ENCODE measurements at places on chromosomes 2 and 18. TPM values are rescaled to one million over a fixed set of nuclear protein-coding genes. Genes with fewer than 3 reads are reported as not detected.

DNA sequence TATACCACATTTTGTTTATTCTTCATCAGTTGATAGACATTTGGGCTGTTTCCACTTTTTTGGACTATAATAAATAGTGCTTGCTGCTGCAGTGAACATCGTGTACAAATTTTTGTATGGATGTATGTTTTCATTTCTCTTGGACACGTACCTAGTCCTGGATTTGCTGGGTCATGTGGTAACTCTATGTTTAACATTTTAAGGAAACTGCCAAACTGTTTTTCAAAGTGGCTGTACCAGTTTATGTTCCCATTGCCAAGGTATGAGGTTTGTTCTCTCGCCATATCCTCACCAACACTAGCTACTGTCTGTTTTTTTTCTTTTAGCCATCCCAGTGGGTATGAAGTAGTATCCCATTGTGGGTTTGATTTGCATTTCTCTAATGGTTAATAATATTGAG lies 42.5 kb downstream of the GREB1L start:
- no peak for DNase-seq

GRCh38 chr2:36785179-36785795 lies 88.8 kb downstream of the VIT start:
- DNase-seq = peak; percentile 73

GRCh38 chr2:46885376-46885775 lies 30.2 kb downstream of the MCFD2 start:
- DNase-seq = peak; percentile 23

- peak; percentile 53 for DNase-seq
Observed at GRCh38 chr2:55165626-55166025, 66.5 kb downstream of the CLHC1 start.

DNA sequence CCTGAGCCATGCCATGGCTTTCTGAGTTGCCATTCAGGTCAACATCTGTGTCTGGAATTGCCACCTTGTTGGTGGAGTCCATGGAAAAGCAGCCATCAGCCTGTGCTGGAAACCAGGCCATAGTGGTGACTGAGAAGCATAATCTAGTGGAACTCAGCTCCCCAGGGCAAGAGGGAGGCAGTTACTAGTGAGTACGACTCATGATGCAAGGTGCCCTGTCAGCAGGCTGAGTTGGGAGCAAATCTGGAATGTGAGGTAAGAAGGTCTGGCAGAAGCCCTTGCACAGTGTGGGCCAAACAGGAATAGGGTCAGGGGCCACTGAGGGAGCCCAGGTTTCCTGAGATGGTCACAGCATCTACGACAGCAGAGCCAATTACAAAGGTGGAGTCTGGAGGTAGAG lies 37.1 kb downstream of the SULT1C2 start:
- no peak for DNase-seq

DNA sequence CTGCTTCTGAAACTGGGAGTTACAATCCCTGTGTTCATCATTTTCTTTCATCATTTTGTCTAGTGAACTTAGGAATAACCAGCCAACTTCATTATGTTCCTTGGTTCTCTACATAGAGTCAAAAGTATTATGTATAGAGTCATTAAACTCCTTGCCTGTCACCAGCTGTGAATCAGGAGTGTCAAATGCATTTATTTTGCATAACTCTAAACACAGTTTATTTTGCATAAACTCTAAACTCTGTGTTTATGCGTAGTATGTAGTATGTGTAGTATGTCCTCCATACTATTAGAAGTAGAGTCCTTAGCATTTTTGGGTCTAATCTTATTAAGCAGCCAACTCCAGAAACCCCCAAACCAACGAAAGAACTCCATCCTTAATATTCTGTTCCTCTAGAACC lies 164.4 kb downstream of the EVA1A start:
- no peak for DNase-seq

- no peak for DNase-seq
Observed at GRCh38 chr2:30336978-30337841, 105.9 kb downstream of the LBH start.

DNA sequence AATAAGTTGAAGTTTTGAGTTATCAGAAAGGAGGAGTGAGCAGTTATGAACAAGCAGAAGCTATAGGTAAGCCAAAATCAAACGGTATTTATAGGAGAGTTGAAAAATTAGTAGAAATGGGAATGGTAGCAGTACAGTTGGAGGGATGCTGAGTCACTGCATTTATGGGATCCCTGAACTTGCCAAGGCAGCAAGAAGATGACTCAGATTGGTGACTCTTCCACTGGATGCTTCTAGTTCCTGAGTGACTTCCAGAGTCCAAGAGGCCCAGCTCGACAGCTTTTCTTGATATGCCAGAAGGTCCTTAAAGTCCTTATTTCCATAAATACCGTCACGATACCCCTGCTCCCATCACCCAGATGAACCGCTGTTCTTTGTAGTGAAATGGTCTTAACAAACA lies 31.1 kb upstream of the ACTR3 start:
- DNase-seq = peak; percentile 91

- no peak for DNase-seq
Observed at GRCh38 chr18:36947820-36948348, 119.0 kb downstream of the KIAA1328 start.

DNA sequence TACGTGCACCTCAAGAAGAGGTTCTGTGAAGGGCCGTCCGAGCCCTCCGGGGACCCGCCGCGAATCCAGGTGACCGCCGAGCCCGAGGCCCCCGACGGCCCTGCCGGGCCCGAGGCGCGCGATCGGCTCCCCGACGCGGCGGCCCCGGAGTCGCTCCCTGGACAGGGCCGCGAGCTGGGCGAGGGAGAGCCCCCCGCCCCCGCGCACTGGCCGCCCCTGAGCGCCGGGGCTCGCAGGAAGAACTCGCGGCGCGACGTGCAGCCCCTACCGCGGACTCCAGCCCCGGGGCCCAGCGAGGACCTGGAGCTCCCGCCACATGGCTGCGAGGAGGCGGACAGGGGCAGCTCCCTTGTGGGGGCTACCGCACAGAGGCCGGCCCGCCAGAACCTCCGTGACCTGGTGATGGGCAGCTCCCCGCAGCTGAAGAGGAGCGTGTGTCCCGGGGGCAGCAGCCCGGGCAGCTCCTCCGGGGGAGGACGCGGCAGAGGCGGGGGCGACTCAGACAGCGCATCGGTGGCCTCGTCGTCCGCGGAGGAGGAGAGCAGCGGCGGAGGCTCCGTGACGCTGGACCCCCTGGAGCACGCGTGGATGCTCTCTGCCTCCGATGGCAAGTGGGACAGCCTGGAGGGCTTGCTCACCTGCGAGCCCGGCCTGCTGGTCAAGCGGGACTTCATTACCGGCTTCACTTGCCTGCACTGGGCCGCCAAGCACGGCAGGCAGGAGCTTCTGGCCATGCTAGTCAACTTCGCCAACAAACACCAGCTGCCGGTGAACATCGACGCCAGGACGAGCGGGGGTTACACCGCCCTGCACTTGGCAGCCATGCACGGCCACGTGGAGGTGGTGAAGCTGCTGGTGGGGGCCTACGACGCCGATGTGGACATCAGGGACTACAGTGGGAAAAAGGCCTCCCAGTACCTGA lies 812 bp downstream of the SOWAHC start:
- peak; percentile 12 for DNase-seq

- peak; percentile 11 for DNase-seq
Observed at GRCh38 chr18:51039138-51040112, 9.4 kb downstream of the SMAD4 start.

- peak; percentile 26 for DNase-seq
Observed at GRCh38 chr18:12408247-12408869, 629 bp downstream of the PRELID3A start.

DNA sequence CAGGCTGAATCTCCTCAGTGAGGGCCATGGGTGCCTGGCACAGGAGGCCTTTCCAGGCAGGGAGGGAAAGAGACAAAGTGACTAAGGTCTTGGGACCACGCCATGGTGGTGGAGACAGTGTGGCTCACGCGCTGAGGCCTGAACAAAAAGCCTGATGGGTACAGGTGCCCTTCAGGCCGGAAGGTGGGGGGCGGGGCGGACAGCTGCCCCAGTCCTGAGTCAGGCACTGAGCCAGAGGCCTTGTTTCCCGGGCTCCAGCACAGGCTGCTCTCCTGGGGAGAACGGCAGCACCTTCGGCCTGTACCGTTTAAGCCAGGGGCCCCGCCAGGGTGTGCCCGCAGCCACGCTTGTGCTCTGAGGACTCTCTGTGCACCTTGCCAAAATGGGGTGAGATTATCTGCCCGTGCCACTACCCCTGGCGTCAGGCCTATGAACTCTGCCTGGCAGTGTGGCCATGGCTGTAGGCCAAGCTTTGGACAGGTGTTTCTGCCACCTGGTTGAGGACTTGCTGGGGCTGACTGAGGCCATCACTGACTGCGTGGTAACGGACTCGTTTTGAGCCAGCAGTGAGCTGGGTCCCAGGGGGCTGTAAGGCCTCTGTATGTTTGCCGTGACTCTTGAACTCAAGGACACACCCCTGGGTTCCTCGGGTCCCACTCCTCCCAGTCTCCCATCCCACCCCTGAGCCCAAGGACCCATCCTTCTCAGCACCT lies 31.7 kb upstream of the DNMT3A start:
- DNase-seq = no peak

GRCh38 chr2:218005028-218005427 lies 2.2 kb upstream of the TNS1 start:
- no peak for DNase-seq

DNA sequence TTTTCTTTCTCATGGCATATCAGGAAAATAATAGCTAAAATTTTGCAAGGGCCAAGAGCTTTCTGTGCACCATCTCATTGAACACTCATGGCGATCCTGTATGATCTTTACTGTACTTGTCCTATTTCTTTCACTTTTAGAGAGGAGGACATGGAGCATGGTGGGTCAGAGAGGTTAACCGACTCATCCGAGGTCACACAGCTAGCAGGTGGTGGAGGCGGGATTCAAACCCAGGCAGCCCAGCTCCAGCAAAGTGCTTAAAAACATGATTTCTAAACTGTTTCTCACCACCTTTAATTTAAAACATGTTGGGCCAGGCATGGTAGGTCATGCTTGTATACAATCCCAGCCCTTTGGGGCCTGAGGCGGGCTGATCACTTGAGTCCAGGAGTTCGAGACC lies 6.4 kb downstream of the NGEF start:
- no peak for DNase-seq

DNA sequence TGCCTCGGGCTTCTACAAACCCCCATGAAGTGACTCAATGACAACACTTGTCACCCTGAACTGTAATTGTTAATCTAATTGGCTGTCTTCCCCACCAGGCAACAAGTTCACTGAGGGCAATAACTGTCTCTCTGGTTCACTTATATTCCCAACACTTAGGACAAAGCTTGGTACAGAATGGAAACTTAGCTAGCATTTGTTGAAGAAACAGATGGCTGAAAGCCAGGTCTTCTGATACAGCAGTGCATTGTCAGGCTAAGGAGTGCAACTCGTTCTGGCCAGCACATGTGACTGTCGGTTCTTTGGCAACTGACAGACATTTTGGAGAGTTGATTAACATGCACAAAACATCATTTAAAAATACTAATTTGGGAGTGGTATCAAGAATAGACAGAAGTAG lies 14.6 kb upstream of the DNAJC27 start:
- DNase-seq = no peak

DNA sequence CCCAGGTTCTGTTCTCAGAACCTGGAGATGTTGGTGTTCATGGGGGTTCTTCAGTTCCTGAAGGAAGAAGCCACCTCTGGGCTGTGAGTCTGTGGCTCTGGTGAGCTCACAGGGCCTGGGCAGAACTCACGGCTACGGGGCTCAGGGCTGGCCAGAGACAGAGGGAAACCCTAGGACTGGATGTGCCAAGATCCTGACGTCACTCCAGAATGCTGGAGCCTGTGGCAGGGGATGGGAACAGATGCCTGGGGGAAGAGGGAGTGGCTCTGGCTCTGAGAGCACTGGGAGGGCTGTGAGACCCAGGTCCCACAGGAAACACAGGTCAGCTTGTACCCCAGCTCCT lies at the start of gene OTOF:
Gene OTOF, minus strand, starts transcription at position 214 of the 343 bp plus-strand sequence.
- DNase-seq = peak; percentile 33

GRCh38 chr2:176081837-176082524 lies 1.8 kb downstream of the EVX2 start:
- DNase-seq = no peak

PLB1 gene
- total RNA-seq = 0.22 TPM

NAGK gene
- total RNA-seq = 54.3 TPM

SPATA3 gene
- not detected for total RNA-seq

DPYSL5 gene
- not detected for total RNA-seq

RTP5 gene
- not detected for total RNA-seq

ITGA4 gene
- 0.20 TPM for total RNA-seq

FBXO48 gene
- 0.20 TPM for total RNA-seq

NT5DC4 gene
- not detected for total RNA-seq

ERBB4 gene
- under 0.01 TPM for total RNA-seq
